Fibroblast of skin of left quadriceps (primary cell): ENCODE measurements at places on chromosomes 16 and 17.

GRCh38 chr16:73186752-73187601 lies 139.0 kb upstream of the ZFHX3 start:
- DNase-seq, result no peak

DNA sequence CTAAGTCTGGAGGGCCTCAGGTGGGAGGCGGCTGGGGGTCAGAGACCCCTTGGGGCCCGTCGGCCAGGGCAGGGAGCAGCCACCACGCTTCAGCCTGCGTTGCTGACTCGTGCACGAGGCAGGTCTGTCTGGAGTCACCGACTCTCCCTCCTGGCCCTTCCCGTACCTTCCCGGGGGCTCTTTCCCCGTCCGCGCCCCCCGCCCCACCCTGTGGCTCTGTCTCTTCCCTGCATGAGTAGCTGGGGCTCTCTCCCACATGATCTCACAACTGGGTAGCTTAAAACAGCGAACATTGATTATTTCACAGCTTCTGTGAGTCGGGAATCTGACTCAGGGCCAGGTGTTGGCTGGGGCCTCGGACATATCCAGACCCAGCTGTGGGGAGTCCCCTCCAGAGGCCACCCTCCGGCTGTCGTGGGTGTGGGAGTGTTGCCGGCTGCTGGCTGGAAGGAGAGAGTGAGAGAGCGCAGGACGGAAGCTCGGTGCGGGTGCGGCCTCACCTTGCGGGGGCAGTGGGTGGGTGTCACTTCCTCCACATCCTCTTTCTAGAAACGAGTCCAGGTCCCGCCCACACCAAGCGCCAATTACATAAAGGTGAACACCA lies 17.3 kb downstream of the BAHCC1 start:
- DNase-seq, result no peak

GRCh38 chr17:44308865-44309264 lies 464 bp downstream of the RUNDC3A start:
- no peak for DNase-seq

DNA sequence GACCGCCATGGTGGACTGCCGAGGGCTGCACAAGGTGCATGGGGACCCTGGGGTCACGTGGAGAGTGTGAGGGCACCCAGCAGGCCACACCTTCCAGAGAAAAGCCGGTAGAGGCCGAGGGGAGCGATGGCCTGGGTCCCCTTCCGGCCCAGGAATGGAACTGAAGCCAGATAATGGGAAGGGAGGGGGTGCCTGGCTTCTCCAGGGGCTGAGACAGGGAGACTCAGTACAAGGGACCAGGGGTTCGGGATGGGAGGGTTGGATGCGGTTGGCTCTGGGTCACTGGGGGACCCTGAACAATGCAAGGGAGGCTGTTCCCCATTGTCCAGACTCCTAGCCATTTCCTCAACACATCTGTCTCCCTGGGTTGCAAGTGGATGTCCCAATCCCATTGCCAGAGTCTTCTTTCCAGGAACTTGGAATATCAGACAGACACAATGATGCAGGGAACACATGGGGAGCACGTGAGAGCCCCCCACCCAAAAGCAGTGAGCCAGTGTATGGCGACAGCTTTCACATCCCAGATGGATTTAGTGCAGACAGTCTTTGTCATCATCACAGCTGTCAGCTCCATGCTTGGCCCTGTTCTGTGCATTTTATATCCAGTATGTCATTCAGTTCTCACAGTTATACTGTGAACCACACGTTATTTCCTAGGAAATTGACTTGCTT lies 23.6 kb upstream of the DNAI2 start:
- DNase-seq, result no peak

DNA sequence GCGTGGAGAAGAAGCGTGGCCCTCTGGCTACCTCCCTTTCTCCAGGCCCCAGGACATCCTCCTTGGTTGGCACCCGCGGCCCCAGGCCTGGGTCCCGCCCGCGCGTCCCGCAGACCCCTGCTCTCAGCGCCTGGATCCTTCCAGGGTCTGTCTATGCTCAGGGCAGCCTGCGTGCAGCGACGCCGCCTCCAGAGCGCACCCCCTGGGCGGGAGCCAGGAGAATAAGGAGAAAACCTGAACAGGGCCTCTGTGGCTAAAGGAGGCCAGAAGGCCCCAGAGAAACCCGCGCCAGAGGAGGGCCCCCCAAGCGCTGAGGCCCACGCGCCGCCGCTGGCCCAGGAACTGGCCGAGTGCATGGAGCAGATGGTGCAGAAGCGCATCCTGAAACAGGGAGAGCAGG lies 40.4 kb upstream of the DNAJA2 start:
- no peak for DNase-seq

- no peak for DNase-seq
Observed at GRCh38 chr16:68607443-68607842, 37.7 kb upstream of the CDH3 start.

GRCh38 chr17:68450391-68450790 lies 6.9 kb downstream of the WIPI1 start:
- DNase-seq, result no peak

DNA sequence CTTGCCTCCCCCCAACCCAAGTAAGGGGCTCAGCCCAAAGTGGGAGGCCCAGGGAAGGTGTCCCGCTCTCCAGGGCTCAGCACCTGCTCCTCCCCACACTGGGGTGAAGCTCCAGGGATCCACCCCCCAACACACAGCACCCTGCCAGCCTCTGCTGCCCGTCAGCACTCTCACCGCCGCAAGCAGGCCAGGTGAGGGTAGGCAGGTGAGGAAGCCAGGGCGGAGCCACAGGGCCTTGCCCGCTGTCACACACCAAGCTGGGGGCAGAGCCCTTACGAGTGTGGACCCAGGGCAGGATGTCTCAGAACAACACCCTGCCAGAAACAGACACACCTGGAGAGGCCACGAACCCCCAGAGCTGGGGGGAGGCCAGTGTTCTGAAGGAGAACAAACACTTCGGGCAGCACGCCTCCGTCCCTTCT lies 19.5 kb downstream of the PLLP start:
- DNase-seq, result no peak

DNA sequence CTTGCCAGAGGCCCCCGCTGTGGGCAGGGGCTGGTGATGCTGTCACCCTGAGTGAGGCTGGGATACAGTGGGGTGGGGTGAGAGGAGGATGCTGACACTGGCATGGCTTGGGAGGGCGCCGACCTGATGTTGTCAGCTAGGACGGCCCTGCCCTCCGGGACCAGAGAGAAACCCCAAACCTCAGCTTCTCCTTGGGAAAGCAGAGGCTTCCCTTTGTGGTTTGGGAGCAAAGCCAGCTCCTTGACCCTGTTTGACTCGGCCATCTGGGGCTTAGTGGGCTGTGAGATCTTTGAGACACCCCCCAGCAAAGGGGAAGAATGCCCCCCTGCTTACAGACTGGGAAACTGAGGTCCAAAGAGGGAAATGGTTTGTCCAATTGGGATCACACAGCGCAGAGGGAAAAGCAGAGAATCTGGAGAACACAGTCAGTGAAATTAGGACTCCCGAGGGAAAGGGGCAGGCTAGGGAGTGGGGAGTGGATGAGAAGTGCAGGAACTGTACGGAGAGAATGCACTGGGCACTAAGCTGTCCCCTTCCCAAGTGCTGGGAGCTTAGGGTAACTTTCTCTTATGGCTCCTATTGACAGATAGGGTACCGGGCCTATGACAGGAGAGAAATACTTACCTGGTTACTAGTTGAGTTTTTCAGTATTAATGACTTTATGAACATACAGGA lies 40.7 kb upstream of the DLX4 start:
- DNase-seq, result no peak

GRCh38 chr17:58611331-58611730 lies 80.5 kb downstream of the TEX14 start:
- DNase-seq, result no peak

GRCh38 chr17:44400226-44400847 lies 10.9 kb upstream of the ITGA2B start:
- DNase-seq, result no peak

- DNase-seq, result no peak
Observed at GRCh38 chr16:57192146-57192545, 6.0 kb downstream of the RSPRY1 start.

GRCh38 chr17:80931421-80932265 lies 60.0 kb upstream of the CHMP6 start:
- peak; percentile 72 for DNase-seq

GRCh38 chr16:68790130-68790761 lies 53.1 kb upstream of the TANGO6 start:
- peak; percentile 76 for DNase-seq

DNA sequence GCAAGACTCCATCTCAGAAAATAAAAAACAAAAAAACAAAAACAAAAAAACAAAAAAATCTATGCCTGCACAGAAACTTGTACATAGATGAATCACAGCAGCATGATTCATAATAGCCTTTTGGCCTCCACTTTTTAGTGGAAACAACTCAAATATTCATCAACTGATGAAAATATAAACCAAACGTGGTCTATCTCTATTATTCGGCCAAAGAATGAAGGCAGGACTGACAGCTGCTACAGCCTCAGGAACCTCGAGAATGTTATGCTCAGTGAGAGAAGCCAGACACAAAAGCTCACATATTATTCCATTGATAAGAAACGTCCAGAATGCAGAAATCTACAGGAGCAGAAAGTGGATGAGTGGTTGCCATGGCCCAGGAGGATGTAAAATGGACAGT lies 19.8 kb downstream of the PPL start:
- no peak for DNase-seq

GRCh38 chr17:44924107-44924544 lies 8.8 kb upstream of the GFAP start:
- no peak for DNase-seq

DNA sequence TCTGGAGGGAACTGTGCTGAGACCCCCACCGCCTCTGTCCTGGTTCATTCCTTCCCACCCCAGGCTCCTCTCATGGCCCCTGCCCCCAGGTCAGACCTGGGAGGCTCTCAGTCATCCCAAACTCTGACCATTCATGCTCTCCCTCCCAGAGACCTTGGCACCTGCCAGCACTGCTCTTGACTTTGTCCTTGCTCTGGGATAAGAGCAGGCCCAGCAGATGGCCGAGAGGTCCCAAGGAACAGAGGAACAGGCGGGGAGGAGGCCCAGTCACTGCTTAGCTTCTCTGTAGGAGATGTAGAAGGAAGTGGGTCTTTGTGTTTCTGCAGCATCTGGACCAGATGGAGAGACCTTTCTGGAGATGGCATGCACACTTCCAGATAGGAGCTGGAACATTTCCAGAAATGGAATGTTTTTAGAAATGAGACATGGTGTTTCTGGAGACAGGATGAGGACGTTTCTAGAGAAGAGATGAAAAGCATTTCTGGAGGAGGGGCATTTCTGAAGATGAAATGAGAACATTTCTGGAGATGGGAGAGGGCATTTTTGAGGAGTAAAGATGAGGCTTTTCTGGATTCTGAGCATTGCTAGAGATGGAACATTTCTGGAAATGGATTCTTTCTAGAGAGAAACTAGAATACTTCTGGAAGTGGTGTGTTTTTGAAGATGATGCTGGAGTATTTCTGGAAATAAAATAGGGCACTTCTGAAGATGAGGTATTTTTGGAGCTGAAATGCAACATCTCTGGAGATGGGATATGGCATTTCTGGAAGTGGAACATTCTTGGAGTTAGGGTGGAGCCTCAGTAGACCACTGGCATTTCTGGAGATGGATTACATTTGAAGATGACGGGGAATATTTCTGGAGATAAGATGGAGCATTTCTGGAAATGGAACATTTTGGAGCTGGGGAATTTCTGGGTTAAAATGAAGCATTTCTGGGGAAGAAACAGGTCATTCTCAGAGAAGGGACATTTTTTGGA lies 55.2 kb downstream of the RAI1 start:
- DNase-seq, result no peak

- DNase-seq, result no peak
Observed at GRCh38 chr16:55508271-55508921, 476 bp upstream of the LPCAT2 start.

DNA sequence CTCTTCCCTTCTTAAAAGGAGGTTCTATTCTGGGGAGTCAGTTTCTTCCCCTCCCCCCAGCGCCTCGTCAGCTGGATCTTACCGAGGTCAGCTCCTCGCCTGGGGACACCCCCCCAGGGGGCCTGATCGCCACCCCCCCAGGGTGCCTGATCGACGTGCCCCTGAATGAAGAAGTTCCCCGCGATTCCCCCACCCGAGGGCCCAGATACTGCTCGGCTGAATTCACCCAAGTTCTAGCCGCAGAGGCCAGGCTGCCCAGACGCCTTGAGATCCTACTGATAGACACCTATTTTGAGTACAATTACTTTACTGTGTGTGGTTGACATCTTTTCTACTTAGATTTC lies 1.4 kb downstream of the RAB11FIP3 start:
- DNase-seq, result no peak

DNA sequence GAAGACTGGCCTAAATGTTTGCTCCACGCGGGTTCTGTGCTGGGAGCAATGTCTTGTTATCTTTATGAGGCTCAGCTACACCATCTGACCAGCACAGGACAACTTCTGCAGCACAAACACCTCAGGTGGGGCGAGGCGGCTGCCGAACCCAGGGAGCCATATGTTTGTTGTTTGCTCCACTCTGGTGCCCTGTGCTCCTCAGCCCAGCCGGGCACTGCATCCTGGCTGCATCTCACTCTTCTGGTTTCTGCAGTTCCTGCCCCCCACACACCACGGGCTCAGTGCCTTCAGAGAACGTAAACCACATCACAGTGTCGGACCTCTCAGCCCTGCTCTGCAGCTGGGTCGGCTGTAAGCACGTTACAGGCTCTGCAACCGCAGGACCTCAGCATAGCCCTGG lies 32.4 kb downstream of the MXRA7 start:
- DNase-seq, result no peak

DNA sequence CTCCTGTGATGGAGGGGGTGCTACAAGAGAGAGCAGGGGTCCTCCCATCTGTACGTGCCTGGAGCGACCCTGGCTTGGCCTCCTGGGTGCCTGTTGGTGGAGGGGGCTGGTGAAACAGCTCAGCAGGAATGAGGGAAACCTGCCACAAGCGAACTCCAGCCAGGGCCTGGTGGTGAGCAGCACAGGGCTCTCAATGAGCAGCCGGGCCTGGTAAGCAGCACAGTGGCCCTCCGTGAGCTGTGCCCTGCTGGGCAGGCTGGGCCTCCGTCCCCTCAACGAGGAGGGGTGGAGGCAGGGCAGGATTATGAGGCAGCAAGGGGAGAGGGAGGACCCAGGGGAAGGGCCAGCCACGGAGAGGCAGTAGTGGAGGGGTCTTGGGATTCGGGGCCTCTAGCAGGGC lies 101.9 kb downstream of the SDK2 start:
- DNase-seq, result no peak

GRCh38 chr16:84406006-84406963 lies 37.9 kb downstream of the ATP2C2 start:
- DNase-seq, result no peak

DNA sequence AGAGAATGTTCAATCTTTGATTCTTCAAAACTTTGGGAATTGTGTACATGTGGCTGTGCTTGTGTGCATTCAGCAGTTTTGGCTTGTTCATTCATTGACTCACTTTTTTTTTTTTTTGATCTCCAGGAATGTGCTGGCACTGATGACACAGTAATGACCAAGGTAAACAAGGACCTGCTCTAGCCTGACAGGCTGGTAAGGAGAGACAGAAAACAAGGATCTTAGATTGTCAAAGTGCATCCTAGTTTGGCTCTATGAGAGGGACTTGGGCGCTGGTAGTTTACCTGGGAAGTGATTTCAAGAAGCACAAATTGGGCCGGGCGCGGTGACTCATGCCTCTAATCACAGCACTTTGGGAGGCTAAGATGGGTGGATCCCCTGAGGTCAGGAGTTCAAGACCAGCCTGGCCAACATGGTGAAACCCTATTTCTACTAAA lies 233.1 kb upstream of the WSCD1 start:
- no peak for DNase-seq

GRCh38 chr17:60381958-60382357 lies 10.0 kb downstream of the USP32 start:
- no peak for DNase-seq
